WTC11 (cell line): ENCODE measurements at places on chromosomes 1 and 21.

DNA sequence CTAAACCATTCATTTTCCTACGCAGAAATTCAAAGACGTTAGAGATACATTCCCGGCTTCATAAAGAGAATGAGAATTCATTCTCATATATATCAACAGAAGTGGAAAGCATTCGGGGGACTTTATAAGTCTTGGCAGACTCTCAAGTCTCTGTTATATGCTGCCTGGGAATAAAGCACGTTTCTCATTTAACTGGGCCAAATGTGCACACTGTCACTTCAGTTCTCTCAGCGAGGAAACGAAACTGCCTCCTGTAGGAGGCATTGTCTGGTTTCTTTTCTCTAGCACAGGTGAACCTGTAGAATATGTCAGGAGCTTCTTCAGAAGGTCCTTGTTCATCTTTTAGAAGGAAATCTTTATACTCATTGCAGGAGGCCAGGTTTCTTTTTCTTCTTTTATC is 367.6 kb downstream of the PTBP2 start:
- DNase-seq: no peak

DNA sequence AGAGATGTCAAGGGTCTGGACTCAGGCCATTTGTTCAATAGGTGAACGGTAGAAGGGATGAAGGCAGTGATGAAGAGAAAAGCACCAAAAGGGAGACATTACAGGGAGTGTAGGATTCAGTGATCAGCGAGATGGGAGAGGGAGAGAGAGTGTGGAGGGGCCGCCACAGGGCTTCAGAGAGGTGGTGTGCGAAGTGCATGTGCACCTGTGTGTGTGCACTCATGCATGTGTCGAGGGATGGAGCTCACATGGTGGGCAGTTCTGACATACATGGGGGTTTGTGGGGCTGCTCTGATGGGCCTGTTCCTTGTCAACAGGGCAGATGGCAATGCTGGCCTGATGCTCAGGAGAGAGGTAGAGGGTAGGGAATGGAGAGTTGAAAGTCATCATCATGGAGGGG is 11.4 kb upstream of the KCNA2 start:
- DNase-seq: no peak

DNA sequence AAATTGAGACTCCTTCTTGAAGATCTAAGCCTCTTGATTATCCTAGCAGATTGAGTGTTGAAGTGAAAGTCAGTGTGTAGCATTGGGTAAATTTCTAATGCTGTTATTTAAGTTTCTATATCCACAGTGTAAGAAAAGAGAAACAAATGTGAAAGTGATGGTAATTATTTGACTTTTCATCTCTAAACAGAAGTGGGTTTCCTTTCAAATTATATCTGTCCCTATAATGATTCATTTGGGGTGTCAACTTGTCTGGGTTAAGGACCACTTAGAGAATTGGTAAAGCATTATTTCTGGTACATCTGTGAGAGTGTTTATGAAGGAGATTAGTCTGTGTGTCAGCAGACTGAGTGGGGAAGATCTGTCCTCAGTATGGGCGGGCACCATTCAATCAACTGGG is 133.0 kb upstream of the HMCN1 start:
- DNase-seq: no peak

DNA sequence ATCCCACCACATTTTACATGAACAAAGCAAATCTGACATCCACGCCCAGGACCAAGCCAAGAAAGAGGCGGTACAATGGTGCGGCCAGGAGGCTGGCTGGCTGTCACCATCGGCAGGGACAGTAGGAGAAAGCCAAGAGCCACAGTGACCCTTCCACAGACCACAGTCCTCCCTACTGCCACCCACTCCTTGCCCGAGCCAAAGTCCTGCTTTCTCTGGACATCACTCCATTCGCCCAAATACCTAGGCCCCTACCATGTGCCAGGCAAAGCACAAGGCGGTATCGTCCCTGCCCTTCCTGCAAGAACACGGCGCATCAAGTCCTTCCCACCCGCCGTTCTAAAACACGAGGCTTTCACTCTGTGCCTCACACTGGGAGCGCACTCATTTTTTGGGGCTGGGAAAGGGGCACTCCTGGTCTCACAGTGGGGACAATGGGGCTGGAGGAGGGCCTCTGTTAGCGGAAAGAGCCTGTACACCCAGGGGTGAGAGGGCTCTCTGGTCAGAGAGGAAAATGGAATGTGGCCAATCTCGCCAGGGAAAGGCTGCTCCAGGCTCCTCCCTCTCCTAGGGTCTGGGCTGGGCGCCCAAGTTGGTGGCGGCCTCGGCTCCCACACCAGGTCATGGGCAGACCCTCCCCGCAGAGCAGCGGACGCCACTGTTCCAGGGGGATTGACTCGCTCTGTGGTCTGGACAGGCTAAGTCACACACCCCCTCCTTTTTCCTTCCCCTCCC is 26.5 kb downstream of the SSBP3 start:
- no peak for DNase-seq

DNA sequence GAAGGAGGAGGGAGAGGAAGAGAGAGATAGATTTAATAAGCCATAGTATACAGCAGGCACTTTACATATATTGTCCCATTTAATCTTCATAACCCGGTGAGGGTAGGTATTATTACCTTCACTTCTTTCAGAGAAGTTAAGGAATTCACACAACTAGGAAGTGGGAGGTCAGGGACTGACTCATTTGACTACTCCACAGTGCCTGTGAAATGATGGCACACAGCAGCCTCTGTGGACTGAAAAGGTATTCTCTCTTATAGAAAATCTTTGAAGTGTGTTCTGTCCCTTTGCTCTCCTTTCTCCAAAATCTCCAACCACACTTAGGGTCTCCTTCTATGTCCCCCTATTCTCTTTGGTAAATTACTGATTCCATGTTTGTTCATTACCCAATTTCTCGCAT is 23.9 kb downstream of the PALMD start:
- DNase-seq: no peak

DNA sequence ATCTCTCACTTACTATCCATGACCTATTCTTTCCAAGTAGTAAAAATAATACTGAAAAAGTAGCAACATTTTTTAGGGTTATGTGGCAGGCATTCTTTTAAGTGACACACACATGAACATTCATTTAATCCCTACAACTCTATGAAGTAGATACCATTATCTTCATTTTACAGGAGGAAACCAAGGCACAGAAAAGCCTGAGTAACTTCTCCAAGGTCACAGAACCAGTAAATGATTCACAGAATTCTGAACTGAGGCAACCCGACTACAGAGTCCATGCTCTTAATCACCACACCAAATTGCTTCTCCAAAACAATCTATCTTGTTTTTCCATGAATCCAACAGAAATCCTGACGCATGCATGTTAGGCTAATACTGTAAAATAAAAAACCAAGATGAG is 17.5 kb downstream of the FUBP1 start:
- no peak for DNase-seq

DNA sequence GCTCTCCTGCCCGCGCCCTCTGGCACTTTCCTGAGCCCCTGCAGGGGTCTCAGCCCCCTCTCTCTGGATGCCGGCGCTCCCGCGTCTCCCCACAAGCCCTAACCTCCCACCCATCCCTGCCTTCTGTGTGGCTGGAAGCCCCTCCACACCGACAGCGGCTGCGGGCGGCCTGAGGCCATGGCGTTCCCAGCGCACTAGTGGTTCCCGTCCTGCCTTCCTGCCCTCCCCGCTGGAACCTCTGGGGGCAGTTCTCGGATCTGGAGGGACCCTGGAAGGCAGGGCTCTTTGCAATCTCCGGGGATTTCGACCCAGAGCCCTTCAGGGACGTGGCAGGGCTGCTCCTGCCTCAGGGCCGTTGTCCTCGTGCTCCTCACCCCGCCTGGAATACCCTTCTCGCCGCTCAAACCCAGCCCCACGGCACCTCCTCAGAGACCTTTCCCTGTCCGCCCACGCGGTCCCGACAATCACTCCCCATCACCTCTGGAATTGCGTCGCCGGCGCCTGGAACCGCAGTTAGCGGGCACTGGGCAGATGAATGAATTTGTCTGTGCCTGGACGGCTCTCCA is 493 bp upstream of the ESPN start:
- DNase-seq: peak; percentile 57
